ENCODE measurements at places on chromosomes 1 and 21. TPM values are rescaled to one million over a fixed set of nuclear protein-coding genes. Genes with fewer than 3 reads are reported as not detected.

The A3GALT2 gene
- total RNA-seq: not detected

The C1orf87 gene
- 0.17 TPM for total RNA-seq

The S100A14 gene
- total RNA-seq: 11.2 TPM

The ELAPOR1 gene
- 0.29 TPM for total RNA-seq

DNA sequence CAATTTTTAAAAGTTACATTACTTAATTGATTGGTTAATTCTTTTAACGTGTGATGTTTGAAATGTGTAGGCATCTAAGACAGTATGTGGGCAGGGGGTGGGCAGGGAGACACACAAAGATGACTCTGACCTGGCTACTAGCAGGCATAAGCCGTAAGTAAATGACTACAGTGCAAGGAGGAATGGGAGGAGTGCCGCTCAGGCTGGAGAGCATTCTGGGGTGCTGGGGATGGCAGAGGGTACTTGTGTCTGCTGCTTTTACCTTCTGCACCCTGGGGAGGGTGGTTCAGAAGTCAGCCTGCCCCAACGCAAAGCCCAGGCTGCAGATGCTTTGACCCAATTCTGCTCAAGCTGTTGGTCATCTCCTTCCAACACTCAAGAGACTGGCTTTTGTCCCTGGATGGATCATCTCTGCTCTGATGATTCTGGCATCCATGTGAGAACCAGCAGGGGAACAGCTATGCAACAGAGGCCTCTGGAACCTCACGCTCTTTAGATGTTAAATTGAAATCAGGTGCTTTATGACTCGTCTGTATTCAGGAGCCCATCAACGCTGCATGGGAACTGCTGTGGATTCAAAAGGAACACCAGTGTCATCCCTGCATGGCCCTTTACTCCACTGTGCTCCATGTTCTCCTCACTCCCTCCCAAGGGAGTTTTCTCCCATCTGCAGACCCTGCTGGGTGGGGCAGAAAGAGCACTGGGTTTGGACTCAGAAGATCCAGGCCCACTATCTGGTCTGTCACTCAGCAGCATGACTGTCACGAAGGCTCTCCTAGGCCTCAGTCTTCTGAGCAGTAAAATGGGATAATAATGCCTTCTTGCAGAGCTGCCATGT is 78.8 kb downstream of the FAM78B start:
- DNase-seq: no peak

GRCh38 chr1:43779805-43780403 is 72.6 kb downstream of the ST3GAL3 start:
- DNase-seq: no peak

DNA sequence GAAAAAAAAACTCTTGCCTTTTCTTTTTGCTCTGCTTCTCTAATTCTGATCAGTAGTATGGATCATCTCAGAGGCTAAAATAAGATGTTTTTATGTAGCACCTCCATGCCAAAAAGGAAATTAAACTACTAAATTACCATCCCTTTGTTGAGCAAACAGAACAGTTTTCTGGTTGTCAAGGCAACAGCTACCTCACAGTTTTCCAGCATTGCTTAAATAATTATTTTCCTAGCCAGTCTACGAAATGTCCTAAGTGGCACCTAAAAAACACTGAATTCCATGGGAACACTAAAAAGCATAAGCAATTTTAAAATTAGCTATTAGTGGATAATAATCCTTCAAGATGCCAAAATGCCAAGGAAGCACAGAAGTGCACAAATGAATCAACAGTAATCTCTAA is 61.7 kb downstream of the ARID4B start:
- DNase-seq: no peak

DNA sequence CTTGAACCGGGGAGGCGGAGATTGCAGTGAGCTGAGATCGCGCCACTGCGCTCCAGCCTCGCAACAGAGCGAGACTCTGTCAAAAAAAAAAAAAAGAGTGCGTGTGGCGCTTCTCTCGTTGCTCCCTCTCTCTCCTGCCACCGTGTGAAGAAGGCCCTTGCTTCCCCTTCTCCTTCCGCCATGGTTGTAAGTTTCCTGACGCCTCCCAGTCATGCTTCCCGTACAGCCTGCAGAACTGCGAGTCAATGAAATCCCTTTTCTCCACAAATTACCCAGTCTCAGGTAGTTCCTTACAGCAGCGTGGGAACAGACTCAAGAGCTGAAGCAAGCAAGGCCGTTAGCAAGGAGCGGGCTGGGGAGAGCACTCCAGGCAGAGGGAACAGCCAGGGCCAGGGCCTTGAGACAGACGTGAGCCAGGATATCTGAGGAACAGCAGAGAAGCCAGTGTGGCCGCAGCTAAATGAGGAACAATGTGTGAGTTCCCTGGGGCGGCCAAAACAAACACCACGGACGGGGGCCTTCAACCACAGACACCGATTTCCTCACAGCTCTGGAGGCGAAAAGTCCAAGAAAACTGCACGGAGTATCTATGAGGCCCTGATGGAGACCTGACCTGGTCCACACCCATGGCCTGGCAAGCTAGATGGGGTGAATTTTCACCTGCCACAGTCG is 54.2 kb upstream of the ETS2 start:
- no peak for DNase-seq

DNA sequence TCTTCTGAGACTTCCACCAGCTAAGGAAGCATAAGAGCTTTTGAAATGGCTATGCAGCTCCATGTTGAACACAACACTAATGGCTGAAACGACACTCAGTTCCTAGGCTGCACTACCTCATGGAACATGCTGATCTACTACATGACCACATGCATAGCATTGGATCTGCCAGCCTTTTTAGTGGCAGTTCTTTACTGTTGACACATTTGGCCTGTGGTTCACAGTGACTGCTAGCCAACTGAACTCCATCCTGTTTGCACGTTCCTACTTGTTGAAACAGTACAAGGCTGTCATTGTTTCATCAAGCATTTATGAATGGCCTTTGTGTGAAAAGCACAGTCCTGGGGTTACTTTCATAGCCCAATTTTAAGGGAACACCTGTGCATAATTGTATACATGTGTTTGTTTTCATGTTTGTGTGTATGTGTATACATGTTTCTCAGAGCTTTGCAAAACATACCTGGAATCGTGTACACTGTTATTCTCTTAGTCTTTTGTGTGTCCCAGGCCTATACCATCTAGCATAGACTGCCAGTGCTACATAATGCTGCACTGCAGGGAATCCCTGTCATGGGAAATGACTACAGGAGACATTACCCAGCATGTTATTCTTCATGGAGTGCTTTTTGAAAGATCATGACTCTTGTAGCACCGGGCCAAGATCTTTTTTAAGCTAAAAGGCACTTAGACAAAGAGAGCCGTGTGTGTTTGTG is 179.6 kb upstream of the ESRRG start:
- DNase-seq: no peak

- no peak for DNase-seq
Observed at GRCh38 chr1:198640174-198640573, 1.3 kb downstream of the PTPRC start.

GRCh38 chr1:155167166-155168104 is 5.7 kb downstream of the KRTCAP2 start:
- DNase-seq: no peak

All from epithelial cell of proximal tubule (primary cell).